ENCODE measurements at places on chromosomes 7 and 10.

DNA sequence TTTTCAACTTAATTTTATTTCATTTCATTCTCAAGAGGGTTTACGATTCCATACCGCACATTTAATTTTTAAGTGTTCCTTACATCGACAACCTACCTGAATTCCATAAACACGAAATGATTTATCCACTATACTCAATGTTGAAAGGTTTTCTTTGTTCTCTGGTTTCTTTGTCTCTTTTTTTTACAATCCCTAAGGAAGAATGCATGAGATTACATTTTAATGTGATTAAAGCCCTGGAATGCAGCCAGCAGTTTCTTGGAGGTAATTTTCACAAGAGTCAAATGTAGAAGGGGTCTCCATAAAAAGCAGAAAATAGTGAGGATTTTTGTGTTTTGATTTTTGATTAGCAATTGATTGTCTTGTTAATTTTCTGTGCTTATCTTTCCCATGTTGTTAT lies 59.2 kb upstream of the ADCY1 start:
- DNase-seq = no peak

- DNase-seq = peak; percentile 5
These were observed 1.3 kb upstream of the VDAC2 start for GRCh38 chr10:75209086-75209920.

GRCh38 chr10:51700228-51700817 lies 928 bp upstream of the CSTF2T start:
- DNase-seq = no peak

- no peak for DNase-seq
These were observed 10.1 kb downstream of the OTUD1 start for GRCh38 chr10:23448802-23449570.

GRCh38 chr7:1638215-1638661 lies 31.8 kb upstream of the ELFN1 start:
- DNase-seq = no peak

DNA sequence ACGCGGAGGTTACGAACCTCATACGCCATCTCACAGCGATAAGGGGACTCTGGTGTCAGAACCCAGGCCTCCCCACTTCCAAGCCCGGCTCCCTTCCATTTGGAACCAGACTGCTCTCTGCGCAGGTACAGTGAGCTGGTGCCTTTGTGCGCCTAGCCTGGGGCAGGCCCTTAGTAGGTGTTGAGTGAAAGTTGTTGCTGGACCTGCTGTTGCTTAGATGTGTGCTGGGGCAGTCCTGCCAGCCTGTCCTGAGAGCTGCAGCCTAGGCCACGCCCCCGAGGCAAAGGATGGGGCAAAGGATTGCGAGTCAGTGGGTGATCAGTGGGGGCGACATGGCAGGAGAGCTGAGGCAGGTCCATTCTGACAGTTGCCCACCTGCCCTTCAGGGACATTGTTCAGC lies 72.5 kb upstream of the BTBD16 start:
- DNase-seq = no peak

DNA sequence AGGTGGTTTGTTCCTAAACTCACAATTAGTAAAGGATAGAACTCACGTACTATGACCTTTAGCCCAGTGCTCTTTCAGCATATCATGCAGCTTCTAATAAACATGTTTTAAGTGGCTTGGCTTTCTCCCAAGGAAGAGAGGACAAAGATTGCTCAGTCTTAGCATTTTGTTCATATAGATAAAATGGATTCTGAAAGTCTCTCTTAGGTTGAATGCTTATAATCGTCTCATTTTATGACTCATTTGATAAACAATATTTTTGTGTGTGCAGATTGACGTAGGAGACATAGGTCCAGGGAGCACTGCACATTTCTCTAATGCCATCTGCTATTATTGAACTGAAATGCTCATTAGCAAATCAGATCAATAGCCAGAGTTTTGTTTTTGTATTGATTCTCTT lies 44.8 kb downstream of the GNAT3 start:
- no peak for DNase-seq

All from stimulated activated CD4-positive, alpha-beta T cell treated with anti-CD3 and anti-CD28 coated beads, Interleukin-12 subunit alpha, Interleukin-12 subunit beta, amount 100 ng/mL, for 4 hours (primary cell).